Stimulated activated CD4-positive, alpha-beta T cell treated with anti-CD3 and anti-CD28 coated beads, Interleukin-2, amount 100 ng/mL, for 24 hours (primary cell): ENCODE measurements at places on chromosomes 2 and 18.

DNA sequence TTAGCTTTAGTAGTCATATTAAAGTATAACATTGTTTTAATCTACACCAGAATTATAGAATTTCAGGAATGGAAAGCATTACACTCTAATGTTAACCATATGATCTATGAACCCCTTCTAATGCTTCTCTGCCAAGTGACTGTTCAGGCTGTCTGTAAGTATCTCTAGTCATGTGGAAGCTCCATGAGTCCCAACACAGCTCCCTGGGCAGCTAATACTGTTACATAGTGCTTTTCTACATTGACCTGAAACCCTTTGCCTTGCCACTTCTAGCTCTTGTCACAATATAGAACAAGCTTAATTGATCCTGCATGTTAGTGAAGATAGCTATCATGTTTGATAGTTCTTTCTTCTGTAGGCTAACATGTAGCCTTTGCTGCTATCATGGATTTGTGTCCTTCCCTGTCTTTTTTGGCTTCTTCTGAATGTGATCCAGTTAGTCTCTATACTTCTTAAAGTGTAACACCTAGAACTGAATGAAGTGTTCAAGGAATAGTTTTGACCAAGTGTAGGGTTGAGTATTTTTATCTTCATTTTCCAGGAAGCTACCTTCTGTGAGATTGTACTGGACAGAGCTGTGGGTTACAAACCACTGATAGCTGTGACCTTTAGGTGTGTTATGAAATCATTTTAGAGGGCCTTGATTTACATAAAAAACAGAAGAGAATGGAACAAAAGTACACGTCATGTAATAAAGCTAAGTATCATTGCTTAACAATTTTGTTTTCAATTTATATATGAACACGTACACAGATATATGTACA is 23.7 kb downstream of the BABAM2 start:
- no peak for DNase-seq

GRCh38 chr2:96142217-96143113 is 2.8 kb downstream of the DUSP2 start:
- DNase-seq = peak; percentile 87

GRCh38 chr18:75041586-75041985 is 167.4 kb downstream of the PTGR3 start:
- DNase-seq = no peak

GRCh38 chr18:44178476-44178875 is 502.2 kb upstream of the SETBP1 start:
- DNase-seq = no peak

GRCh38 chr2:213500881-213501280 is 216.6 kb downstream of the SPAG16 start:
- DNase-seq = no peak

DNA sequence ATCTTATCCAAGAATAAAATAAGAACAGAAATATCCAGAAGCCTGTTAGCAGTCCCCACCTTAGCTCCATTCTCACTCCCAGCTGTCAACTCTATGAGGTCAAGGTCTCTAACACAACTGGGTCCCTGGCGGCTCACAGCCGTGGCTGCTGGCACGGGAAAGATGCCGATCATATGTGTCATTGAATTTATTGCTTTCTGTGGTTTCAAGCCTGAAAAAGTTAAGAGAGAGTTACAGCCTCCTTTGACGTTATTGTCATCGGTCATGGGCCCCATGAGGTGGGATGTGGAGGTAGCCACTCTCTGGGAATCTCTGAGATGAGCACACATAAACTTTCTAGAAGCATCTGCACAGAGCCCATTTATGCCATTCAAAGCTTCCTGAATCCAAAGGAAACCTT is 28.7 kb upstream of the CABLES1 start:
- DNase-seq = no peak

DNA sequence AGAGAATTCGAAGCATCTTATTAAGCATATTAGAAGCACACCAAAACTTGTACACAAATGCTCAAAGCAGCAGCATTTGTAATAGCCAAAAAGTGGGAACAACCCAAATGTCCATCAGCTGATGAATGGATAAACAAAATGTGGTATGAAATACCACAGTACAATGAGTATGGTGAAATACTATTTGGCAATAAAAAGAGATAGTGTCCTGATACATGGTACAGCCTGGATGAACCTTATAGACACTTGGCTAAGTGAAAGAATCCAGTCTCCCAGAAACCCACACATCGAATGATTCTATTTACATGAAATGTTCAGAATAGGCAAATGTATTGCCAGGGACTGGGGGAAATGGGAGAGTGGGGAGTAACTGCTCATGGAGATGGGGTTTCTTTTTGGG is 3.0 kb downstream of the SPATA3 start:
- no peak for DNase-seq

- DNase-seq = no peak
Measured at GRCh38 chr2:133991606-133992168, 262.2 kb upstream of the MGAT5 start.

- no peak for DNase-seq
Measured at GRCh38 chr18:8856769-8857393, 151.5 kb downstream of the MTCL1 start.

DNA sequence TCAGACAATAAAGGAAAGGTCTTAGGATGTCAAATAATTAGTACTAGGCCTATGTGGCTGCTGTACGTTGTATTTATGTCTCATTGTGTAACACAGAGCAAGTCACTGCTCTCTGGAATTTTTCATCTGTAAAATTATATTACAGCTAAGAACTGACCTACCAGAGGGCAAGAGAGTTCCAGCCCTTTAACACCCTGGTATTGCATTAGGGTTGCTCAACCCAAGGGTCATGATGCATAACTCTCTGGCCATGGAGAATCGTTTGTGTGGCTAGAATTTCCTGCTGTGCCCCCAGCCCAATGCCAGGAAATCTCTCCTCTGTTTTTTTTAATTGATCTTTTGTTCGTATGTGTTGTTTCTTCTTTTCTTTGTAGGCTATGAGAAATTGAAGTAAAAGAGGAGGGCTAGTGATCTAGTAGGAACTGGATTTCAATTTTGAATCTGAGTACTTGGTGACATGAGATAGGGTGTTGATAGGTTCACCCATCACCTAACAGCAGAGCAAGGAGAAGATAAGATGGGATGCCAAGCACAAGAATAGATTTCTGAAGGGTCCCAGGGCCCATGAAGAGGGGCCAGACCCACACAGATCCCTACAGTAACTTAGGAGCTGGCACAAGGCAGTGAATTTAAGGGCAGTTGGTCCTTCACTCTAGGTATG is 571.2 kb upstream of the TNP1 start:
- DNase-seq = no peak

GRCh38 chr2:43184339-43184895 is 42.0 kb downstream of the ZFP36L2 start:
- DNase-seq = peak; percentile 62

GRCh38 chr2:156396126-156396525 is 40.1 kb upstream of the GPD2 start:
- DNase-seq = no peak

DNA sequence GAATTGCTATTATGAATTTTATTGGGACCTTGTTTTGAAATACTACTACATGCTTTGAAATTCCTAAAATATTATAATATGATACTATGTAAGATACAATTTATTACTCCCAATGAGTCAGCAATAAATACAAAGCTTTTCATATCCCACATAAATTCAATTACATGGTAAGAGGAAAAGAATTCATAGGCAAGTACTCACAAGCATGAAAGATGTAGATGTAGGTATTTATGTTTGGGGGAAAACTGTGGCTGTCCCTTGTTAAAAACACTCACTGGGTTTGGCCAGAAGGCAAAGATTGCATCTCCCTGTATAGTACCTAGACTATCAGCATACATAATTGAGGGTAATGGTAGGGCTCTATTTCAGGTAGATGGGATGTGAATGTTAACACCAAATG is 90.4 kb downstream of the MBD2 start:
- DNase-seq = no peak

- DNase-seq = no peak
Measured at GRCh38 chr2:74029714-74030397, 45.1 kb downstream of the TET3 start.

- no peak for DNase-seq
Measured at GRCh38 chr2:236743039-236743920, 173.7 kb downstream of the ACKR3 start.

- DNase-seq = no peak
Measured at GRCh38 chr18:34620258-34620861, 89.7 kb upstream of the DTNA start.

DNA sequence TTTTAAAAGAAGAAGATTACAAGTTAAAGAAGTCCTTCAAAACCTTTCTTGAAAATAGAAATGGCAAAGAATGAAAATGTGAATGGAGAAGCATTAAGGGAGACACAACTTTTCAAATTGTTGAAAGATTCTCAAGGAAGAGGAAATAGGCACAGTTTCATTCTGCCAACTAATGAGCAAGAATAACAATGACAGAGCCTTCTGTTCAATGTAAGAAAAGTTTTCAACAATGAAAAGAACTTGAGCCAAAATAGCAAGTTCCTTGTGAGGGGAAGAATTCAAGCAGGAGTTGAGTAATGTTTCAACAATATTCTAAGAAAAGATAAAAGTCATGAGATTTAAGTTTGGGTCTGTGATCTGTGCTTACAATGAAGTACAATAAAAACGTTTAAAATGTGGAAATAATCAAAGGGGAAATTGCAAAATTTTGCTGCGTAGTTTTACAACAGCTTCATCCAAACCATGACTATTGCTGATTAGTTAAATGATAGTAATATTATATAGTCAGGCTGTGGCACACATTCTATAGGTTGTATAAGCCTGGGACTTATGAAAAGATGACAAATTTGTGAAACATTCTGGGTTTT is 122.6 kb downstream of the METTL4 start:
- DNase-seq = no peak

DNA sequence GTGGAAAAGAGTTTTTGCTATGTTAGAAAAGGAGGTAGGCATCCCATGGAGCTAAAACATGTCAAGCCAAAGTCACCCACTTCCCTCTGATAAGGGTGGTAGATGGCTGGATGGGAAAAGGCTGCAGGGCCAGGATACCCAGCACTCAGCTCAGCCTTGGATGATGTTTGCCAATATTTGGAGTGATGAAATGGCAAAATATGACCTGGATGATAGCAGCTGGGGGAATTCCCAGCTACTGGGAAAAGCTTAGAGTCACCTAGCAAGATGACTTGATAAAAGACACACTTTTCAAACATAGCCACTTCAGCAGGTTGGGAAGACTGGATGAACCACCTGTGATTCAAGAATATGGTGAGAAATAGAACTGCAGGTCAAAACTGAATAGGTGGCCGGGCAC is 10.1 kb downstream of the RFX8 start:
- DNase-seq = no peak

DNA sequence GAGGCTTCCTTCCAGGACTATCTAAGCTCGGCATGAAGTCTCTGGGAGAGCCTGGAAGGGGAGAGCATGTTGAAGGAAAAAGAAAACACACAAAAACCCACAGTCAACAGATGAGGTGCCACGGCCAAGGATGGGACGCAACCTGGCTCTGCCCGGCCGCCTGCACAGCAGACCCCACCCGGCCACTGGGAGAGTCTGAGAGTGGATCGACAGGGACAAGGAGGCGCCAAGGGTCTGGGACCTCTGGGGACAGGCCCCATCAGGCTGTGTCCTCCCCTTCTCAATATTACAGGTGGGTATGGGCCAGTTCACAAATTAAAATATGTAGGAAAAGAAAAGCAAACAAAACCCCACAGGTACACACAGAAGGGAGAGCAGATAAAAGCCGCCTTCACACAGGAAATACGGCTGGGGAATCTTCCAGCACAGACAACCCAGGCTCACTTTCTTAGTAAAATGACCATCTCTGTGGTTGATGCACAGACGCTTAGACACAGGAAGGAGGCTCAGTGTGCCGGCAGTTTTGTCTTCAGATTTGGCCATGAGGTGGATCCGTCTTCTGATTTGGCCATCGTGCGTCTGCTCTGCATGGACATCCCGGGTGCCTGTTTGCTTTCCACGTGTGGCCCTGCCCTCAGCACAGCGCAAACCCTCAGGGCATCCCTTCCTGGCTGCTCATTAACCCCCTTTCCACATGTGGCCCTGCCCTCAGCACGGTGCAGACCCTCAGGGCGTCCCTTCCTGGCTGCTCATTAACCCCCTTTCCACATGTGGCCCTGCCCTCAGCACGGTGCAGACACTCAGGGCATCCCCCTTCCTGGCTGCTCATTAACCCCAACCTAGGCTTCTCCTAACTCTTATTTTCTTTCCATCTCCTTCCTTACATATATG is 138.4 kb downstream of the EIPR1 start:
- DNase-seq = peak; percentile 16

GRCh38 chr2:171293661-171294060 is 133.0 kb upstream of the TLK1 start:
- DNase-seq = no peak

DNA sequence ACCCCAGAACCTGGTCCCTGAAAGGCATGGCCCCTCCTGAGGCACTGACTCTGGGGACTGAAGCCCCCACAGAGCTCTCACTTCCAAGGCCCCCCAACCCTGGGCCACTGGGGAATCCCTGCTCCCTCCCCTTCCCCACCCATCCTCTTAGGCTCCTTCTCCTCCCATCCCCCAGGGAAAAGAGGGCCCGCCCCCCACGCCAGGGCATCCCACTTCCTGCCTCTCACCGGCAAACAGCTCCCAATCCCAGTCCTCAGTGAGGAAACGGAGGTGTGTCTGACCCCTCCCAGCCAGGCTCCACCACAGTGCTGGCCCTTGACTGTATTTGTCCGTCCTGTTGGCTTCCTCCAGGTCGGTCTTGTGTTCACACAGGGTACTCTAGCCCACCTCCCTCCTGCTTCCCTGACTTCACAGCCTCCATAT is 35.0 kb upstream of the PTMA start:
- no peak for DNase-seq

- no peak for DNase-seq
Measured at GRCh38 chr2:148970385-148970784, 68.1 kb upstream of the LYPD6B start.
